HT1080 (cell line): ENCODE measurements at places on chromosomes 16 and 17.
A peak's percentile ranks its signal among the peaks of the same experiment; 100 is the strongest.

- DNase-seq: no peak
Measured at GRCh38 chr17:78637643-78638420, 60.6 kb upstream of the DNAH17 start.

- DNase-seq: no peak
Measured at GRCh38 chr17:4241535-4241934, 22.2 kb downstream of the ANKFY1 start.

- no peak for DNase-seq
Measured at GRCh38 chr17:6343191-6343590, 91.7 kb downstream of the AIPL1 start.

DNA sequence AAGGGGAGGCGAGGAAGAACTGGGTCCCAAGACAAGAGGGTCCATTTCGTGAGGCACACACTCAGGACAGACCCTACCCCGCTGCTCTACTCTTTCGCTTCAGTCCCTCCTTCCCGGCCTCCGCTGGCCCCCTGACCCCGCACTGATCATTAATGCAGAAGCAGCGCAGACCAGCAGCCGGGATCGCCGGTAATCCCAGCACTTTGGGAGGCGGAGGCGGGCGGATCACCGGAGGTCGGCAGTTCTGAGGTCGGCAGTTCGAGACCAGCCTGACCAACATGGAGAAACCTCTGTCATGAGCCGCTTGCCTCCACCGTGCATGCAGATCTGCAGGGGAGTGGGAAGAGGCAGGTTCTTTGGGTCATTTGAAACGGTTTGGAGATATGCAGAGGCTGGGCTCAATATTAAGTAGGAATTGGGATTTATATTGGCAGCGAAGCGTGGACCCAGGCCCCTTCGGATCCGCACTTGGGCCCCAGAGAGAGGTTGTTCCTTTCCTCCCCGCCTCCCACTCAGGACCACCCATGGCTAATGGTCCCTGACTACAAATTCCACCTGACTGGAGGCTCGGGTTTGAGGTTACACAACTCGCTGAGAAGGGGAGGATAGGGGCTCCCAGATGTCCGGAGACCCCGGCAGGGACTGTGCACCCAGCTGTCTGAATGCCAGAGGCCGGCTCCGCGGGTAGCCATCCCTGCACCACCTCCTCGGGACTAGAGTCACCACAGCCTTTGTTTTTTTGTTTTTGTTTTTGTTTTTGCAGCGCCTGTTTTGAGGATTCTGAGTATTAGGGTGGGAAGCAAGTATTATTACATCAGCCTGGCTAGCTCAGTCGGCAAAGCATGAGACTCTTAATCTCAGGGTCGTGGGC lies 23.6 kb upstream of the OR1F1 start:
- DNase-seq: no peak

GRCh38 chr16:17251496-17251895 lies 219.3 kb downstream of the XYLT1 start:
- DNase-seq: no peak

DNA sequence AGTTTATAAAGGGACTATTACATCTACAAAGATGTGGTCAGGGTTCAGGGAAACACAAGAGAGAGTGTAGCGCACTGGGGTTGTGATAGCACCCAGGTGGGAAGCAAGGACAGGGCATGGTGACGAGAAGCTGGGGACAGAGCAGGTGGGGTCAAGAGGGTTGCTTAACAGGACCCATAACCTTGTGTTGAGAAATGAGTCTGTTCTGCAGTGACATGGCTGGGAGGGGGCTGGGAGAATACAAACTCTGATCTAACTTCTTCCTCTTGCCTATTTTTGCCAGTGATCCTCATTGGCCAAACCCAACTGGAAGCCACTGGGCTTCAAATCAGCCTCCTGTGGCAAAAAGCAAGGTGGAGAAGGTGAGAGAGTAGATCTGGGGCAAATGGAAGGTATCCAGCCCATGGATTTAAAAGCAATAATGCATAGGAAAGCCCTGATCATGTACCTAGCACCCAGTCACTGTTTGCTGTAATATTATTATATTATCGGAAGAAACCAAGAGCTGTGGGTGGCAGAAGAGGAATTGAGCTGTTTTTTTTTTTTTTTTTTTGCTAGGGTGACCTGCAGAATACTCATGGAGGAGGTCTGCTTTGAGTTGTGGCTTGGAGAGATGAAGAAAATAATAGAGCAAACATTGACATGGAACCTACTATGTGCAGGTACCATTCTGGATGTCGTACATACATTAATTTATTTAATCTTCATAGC lies 76.9 kb upstream of the ZFHX3 start:
- DNase-seq: no peak

GRCh38 chr17:5558815-5559785 lies 25.2 kb downstream of the NLRP1 start:
- DNase-seq: no peak

DNA sequence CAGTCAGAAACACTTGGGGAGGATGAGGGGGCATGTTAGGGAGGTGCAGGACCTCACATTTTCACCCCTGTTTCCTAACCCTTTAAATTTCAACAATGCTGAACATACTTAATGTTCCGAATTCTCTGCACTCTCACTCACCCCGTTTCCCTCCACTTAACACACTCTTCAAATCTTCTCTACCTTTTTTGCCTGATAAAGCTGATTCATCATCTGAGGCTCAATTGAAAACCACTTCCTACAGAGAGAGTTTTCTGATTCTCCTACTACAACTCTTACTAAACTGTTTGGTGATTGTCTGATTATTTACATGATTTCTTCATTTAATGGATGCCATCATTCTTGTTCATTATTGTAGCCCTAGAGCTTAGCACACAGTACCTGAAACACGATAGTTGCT lies 42.4 kb downstream of the PCTP start:
- DNase-seq: no peak

GRCh38 chr16:82832821-82833220 lies 206.1 kb downstream of the CDH13 start:
- DNase-seq: peak; percentile 47

GRCh38 chr16:56584276-56584675 lies 5.1 kb upstream of the MT3 start:
- no peak for DNase-seq

GRCh38 chr17:50026837-50027171 lies 29.1 kb upstream of the ITGA3 start:
- DNase-seq: peak; percentile 92

DNA sequence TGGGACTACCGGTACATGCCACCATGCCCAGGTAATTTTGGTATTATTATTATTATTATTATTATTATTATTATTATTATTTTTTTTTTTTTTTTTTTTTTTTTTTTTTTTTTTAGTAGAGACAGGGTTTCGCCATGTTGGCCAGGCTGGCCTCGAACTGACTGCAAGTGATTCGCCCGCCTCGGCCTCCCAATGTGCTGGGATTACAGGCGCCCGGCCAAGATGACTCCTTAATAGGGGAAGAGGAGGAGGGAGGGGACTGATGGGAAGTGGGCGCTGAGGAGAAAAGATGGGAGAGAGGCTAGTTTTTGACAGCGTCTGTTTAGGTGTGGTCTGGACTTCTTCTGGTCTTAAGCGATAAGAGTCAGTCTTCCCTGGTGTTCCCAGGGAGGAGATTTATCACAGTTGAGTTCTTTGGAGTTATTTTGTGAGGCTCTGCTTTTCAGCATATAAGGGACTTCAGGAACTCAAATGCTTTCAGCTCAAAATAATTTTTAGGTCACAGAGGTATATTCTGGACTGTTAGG lies 34.4 kb upstream of the SLC5A10 start:
- no peak for DNase-seq

DNA sequence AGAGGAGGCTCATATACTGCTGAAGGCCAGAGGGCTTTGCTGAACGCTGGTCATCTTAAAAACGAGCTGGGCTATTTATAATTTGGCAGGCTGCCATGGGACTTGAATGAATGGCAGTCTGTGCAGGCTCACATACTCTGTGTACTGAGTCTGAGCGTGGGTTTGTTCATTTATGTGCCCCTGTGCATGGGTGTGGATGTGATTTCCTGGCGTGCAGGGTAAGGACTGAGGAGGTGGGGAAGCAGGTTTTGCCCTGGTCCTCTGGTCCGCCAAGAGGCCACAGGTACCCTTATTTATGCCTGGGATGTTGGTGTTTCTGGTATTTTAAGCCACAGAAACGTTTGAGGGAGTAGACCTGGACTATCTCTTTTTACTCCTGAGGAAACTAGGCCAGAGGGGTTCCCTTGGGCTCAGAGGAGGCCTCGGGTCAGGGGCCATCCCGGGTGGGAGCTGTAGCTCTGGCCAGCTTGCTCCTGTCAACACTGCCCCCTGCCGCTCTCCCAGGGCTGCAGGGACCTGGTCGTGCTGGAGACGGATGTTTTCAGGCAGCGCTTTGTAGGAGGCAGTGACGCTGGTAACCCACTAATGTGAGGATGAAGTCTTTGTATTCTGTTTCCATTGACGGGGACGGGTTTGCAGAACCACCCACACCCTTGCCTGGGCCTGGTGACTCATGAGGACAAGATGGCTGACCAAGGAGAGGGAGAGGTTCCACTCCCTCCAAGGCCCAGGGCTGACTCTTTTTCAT lies 184.4 kb downstream of the MSI2 start:
- DNase-seq: peak; percentile 69

DNA sequence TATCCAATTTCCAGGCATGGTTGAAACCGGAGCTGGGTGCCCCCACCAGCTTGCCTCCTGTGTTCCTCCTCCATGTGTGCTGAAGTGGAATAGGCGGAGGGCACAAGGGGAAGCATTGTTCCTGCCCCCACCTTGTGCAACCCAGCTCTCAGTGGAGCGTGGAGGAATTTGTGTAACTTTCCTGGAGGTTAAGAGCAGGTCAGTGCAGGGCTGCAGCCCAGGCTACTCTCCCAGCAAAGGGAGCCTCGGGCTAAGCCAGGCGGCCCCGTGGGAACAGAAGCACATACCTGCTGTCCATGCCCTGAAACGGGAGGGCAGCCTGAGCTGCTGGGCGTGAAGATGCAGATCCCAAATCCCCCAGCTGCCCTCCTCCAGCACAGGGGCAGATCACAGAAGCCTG lies 158.8 kb upstream of the LHX1 start:
- no peak for DNase-seq

GRCh38 chr16:5377280-5377898 lies 279.8 kb upstream of the EEF2KMT start:
- DNase-seq: no peak

DNA sequence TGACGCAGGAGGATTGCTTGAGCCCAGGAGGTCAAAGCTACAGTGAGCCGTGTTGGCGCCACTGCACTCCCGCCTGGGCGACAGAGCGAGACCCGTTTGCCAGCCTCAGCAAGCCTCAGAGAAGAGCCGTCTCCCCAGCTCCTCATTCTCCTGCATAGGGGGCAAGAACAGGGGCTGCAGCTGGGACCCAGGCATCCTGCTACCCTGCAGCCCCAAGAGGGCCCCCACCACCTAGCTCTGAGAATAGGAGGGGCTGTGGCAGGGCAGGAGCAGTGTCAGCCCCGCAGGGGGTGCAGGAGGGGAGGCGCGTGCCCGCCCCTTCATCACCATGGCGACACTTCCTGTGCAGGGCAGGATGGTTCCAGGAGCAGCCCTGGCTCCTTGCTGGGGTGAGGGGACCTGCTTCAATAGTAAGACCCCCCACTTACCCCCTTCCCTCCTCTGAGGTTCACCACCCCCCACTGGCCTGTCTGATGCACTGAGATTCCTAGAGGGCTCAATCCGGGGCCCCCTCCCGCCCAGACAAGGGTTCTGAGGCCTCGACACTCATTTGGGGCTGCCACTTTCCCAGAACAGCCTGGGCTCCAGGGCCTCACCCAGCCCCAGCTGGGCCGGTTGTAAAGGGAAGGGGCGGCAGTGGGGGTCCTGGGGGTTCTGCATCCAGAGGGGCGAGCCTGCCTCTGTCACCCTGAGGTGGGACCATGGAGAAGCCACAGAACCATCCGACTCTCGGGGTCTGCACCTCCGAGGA lies 20.2 kb downstream of the VASN start:
- no peak for DNase-seq

GRCh38 chr17:58300336-58300735 lies 19.6 kb upstream of the MPO start:
- DNase-seq: no peak

GRCh38 chr16:17564856-17565255 lies 94.1 kb upstream of the XYLT1 start:
- no peak for DNase-seq

- DNase-seq: peak; percentile 92
Measured at GRCh38 chr17:17044846-17045561, 2.7 kb downstream of the MPRIP start.

DNA sequence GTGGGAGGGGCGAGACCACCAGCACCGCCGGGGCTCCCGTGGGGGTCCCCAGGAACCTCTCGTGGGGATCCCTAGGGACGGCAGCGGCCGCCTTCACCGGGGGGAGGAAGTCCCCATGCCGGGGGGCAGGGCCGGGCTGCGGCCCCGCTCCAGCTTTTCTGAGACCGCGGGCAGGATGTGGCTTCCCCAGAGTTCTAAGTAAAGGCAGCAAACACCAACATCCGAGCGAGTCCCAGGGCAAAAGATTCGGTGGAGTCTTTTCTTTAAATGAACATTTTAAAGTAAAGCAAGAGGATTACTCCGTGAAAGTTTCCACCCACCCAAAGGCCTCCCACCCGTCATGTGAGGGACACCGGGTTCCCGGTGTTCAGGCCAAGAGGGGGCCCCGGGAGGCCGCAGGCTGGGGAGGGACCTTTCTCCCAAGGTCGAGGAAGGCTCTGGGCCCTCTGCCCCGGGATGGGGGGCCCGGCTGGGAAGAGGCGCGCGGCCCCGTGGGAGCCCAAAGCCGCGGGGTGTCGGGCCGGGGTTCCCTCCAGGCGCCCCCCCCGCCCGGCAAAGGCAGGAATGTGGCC lies 137.2 kb upstream of the RPH3AL start:
- peak; percentile 63 for DNase-seq

DNA sequence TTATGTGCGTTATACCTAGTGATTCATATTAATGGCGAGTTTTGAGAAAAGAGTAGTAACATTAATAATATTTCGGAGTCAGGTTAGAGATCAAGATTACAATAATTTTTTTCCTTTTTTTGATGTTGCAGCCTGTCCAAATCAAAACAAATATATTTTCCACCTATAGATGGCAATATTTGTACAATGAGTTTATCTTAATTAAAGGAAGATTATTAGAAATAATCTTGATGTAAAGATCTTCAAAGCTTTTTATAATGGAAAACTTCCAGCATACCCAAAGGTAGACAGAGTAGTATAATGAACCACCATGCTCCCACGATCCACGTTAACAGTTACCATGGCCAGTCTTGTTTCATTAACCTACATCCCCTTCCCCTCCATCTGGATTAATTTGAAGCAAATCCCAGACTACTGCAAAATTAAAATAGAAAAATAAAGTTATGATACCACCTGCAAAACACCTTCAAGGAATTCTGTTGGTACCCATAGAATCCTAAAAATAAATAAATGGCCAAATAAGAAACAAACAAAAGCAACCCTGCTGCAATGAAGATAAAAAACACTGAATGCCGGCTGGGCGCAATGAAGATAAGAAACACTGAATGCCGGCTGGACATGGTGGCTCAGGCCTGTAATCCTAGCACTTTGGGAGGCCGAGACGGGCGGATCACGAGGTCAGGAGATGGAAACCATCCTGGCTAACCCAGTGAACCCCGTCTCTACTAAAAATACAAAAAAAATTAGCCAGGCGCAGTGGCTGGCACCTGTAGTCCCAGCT lies 46.5 kb upstream of the GINS3 start:
- DNase-seq: no peak

- no peak for DNase-seq
Measured at GRCh38 chr17:80494547-80494946, 18.1 kb upstream of the NPTX1 start.

GRCh38 chr16:19284207-19284606 lies 1.3 kb upstream of the CLEC19A start:
- DNase-seq: peak; percentile 71
